ENCODE measurements at places on chromosomes 13 and 19.

- DNase-seq: no peak
These were observed 7.8 kb upstream of the ATP12A start for GRCh38 chr13:24672141-24673132.

DNA sequence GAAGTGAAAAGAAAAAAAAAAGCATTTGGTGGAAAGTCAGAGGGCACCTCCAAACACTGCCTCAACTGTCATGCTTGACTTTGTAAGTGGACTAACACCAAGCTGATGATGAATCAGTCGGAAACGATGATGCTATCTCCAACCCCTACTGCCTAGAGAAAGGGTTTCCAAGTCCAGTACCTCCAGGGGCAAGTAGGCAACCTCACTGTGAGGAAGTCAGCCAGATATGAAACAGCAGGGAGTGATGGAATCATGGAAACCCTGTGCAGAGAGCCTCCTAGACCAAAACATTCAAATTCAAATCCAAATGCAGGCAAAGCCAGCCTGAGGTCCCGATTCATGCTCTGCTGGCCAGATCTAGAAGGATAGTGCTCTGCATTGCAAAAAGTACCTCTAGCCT is 100.9 kb upstream of the SERP2 start:
- DNase-seq: no peak

- no peak for DNase-seq
These were observed 4.2 kb downstream of the GATAD2A start for GRCh38 chr19:19409631-19410030.

DNA sequence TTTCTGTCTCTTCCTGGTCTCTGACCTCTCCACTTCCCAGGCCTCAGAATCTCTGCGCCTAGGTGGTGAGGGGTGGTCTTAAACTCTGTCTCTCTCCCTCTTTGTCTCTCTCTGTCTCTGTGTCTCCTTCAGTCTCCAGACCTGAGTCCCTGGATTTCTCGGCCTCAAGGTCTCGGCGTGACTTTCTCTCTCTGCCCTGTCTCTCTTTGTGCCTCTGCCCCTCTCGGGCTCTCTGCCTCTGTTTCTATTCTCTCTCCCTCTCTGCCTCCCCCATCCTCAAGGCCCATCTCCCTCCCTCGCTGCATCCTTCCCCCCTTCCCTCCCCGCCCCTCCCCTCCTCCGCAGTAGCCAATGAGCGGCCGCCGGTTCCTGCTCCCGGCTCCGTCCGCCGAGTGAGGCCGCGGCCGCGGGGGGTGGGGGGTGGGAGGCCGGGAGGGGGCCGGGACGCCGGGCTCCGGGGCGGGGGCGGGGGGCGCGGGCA is at the start of gene CACNG7:
TSS of gene CACNG7 (plus strand) at position 344 of the 481 bp plus-strand sequence. CDS start 3,554 bp downstream, outside the sequence.
- no peak for DNase-seq

DNA sequence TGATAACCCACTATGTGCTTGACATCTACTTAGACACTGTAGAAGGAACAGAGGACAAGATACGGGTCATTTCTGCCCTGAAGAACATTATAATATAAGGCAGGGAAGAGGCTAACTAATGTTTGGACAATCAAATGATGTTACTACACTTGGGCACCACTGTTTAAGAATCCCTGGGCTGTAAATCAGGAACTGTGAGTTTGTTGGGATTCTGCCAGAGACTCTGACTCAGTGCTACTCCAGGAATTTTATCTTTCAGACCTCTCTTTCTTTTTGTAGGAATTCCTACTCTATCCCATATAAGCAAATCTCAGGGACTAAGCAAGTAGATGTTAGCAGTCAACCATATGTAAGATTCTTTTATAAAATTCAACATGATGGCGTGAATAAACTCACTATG is 3.1 kb upstream of the ZNF471 start:
- DNase-seq: no peak

GRCh38 chr13:38785490-38785889 is 98.6 kb downstream of the FREM2 start:
- DNase-seq: no peak

GRCh38 chr13:20559659-20560356 is 7.1 kb upstream of the IFT88 start:
- DNase-seq: no peak

DNA sequence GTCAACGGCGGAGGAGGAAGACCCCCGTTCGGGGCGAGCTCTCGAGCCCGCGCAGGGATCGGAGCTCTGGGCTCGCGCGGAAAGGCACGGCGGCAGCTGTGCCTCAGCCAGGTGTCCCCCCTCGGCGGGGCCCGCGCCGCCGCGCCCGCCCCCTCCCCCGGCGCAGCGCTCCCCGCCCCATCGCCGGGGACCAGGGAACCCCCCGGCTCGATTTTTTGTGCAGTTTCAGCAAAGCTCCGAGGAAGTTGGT is 110.0 kb downstream of the KCNRG start:
- no peak for DNase-seq

DNA sequence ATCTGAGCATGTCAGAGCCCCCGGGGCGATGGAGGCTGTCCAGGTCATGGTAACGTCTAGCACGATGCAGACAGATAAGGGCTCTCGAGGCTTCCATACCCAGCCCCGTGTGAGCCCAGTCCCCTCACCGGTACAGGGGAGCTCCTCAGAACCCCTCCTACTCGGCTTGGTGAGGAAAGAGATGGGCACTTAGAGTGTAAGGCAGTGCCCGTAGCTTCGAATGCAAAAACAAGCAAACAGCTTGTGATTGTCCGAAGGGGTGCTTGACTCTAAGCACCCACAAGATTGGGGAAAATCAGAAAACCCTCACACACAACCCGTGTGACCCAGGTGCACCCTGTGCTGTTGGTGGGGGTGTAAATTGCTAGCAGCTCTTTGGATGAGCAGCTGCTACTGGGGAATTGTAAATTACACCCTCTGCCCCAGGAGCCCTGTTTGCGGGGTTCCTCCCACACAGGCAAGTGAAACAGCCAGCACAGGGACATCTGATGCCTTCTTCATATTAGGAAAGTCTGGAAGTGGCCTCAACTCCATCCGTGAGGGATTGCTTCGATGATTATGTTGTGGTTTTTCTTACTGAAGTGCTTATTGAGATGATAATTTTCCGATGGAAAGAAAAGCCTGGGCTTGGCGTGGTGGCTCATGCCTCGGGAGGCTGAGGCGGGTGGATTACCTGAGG is 918 bp upstream of the PSPN start:
- no peak for DNase-seq

DNA sequence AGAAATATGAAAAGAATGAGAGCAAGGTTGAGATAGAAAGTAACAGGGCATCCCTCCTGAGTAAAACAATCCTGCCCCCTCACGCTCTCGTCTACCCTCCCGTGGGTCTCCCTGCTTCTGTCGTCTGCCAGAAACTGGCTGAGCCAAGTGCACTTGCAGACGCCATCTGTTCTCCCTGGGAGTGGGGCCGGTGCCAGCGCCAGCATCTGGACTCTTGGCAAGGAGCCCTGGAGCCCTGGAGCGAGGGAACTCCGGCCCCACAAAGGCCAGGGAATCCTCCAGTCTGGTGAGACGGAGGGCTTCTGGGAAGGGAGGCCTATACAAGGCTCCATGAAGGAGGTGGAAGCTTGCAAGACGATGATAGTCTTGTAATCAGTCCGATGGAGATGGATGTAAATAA is 2.3 kb upstream of the TMEM91 start:
- no peak for DNase-seq

DNA sequence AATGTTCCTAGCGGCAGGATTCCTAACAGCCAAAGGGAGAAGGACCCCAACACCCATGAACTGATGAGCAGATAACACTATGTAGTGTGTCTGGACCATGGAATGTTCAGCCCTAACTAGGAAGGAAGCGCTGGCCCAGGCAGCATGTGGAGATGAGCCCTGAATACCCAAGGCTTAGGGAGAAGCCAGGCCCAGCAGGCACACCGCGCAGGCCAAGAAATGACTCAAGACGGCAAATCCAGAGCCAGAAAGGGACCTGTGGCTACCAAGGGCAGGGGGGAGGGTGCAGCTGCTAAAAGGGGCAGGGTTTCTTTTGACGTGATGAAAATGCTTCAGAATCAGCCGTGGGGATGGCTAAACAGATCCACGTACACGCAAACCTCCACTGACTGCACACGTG is 20.7 kb upstream of the TINCR start:
- DNase-seq: no peak

Data from activated CD4-positive, CD25-positive, alpha-beta regulatory T cell (primary cell).